ENCODE measurements at places on chromosomes 13 and 19.
A peak's percentile ranks its signal among the peaks of the same experiment; 100 is the strongest.

GRCh38 chr19:35468637-35469036, 20.6 kb downstream of the FFAR2 start:
- DNase-seq: no peak

DNA sequence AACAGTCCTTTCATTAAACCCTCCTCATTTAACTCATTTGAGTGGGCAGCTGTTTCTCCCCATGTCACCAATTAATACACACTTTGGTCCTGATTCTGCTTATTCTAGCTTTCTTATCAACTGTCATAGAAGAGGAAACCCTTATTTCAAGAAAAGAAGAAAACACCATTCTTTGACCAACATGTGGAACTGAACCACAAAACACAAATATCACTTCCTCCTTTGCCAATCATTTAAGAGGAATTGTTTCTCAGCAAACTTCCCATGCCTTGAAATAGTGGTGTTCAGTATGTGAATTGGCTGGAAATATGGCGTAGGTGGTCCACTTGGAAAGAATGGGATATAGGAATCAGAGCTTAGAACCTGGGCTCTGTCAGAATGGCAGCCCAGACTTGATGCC, 20.4 kb downstream of the MBD3L2B start:
- DNase-seq: no peak

- peak; percentile 73 for DNase-seq
Measured at GRCh38 chr19:18416778-18417249, 2.4 kb upstream of the SSBP4 start.

DNA sequence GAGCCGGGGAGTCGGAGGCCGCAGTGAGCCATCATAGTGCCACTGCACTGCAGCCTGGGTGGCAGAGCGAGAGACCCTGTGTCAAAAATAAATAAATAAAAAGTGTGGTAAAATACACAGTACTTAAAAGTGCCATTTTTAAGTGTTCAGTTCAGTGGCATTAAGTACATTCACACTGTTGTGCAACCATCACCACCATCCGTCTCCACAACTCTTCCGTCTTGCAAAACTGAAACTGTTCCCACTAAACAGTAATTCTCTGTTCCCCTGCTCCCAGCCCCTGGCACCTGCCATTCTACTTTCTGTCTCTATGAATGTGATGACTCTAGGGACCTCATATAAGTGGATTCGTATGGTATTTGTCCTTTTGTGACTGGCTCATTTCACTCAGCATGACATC, 13.3 kb downstream of the SLC25A42 start:
- DNase-seq: no peak

GRCh38 chr19:616062-616700, 17.2 kb downstream of the POLRMT start:
- no peak for DNase-seq

GRCh38 chr19:15137777-15138176, 30.6 kb downstream of the SYDE1 start:
- DNase-seq: no peak

- DNase-seq: peak; percentile 32
Measured at GRCh38 chr19:31110336-31110735, 238.9 kb downstream of the TSHZ3 start.

DNA sequence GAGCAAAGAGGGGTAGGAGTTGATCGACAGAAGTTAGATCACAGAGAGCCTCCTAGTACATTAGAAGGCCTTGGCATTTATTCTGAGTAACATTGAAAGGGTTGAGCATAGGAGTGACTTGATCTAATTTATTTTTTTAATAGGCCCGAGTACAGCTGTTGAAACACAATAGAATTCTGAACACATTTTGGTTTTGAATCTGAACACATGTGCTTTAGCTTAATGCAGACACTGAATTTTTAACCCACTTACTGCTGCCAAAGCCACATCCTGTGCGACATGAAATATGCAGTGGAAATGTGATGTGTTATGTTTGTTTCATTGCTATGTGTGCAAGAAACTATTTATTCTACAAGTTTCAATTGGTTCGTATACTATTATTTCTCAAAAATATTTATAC, 1505.9 kb downstream of the PCDH9 start:
- no peak for DNase-seq

- DNase-seq: no peak
Measured at GRCh38 chr13:100658363-100658762, 16.2 kb downstream of the TMTC4 start.

GRCh38 chr13:23458989-23459388, 25.5 kb upstream of the SACS start:
- DNase-seq: no peak

DNA sequence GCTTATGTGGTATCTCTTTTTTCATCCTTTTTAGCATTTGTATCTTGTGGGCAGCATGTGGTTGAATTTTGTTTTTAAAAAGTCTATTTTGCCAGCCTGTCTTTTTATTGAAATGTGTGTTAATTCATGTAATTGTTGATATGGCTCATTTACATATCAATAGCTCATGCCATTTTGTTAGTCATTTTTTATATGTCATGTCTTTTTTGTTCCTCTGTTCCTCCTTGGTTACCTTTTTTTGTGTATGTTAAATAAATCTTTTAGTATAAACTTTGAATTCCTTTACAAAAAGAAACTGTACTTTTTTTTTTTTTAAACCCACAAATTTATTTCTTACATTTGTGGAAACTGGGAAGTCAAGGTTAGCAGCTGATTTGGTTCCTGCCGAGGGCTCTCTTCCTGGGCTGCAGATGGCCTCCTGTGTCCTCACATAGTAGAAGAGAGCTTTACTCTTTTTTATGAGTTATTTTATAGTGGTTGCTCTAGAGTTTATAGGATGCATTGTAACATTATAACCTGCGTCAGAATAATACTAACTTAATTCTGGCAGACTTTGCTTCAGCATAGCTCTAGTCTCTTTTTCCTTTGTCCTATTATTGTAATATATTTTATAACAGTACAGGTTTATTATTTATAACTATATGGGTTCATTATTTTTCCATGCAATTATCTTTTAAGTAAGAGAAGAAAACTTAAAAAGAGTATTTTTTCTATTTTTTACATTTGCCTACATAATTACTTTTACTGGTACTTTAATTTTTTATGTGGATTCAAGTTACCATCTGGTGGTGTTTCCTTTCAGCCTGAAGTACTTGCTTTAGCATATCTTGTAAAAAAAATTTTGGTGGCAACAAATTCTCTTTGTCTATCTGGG, 86.3 kb downstream of the URI1 start:
- DNase-seq: no peak
